ENCODE measurements at places on chromosomes 5 and 9.

- no peak for DNase-seq
Measured at GRCh38 chr9:82513242-82513751, 524.7 kb downstream of the SPATA31D1 start.

- DNase-seq, result no peak
Measured at GRCh38 chr5:60903356-60903755, 41.5 kb downstream of the ERCC8 start.

GRCh38 chr5:92409134-92409533 lies 1026.0 kb upstream of the ARRDC3 start:
- DNase-seq, result no peak

GRCh38 chr9:18622186-18622836 lies 148.4 kb downstream of the ADAMTSL1 start:
- no peak for DNase-seq

DNA sequence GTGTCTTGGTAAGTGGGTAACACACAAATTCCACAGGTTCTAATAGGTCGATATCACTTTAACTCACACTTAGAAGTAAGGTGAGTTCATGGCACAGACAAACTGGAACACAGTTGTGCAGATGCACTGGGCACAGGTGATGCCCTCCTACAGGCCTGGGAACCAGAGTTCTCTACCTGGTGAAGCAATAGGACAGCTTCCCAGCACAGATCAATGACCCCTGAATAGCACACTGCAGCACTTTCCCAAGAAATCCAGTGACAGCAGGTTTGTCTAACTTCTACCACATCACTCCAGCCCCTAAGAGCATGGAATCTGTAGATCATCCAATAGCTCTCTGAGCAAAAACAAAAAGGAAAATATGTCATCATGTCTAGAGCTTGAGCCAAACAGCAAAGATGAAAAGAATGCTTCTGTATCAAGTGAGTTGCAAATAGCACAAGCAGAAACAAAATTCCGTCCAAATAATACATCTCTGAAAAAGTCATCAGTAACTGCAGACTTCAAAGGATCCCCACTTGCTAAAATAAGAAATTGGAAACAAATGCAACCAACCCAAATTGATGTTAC lies 33.5 kb downstream of the MOCS2 start:
- DNase-seq, result no peak

All from DMS79 treated with DMSO at 0.1 percent for 48 hours (cell line).